Fibroblast of lung (primary cell): ENCODE measurements at places on chromosomes 2 and 18. TPM values are rescaled to one million over a fixed set of nuclear protein-coding genes. Genes with fewer than 3 reads are reported as not detected.

MAPK4 gene
- total RNA-seq: under 0.01 TPM in 1 of 2 replicates, not detected in the other

TRIM43 gene
- total RNA-seq: not detected in 2 replicates

PLGLB2 gene
- 1.3 and 1.7 TPM in 2 replicates for total RNA-seq

DLX1 gene
- not detected in 2 replicates for total RNA-seq

REG3A gene
- not detected in 2 replicates for total RNA-seq

ZNF516 gene
- 28.0 and 32.7 TPM in 2 replicates for total RNA-seq

ATP5F1A gene
- 581 and 591 TPM in 2 replicates for total RNA-seq

GPR35 gene
- total RNA-seq: 1.0 and 1.2 TPM in 2 replicates

MDH1 gene
- 126 and 159 TPM in 2 replicates for total RNA-seq

ANKRD62 gene
- total RNA-seq: not detected in 2 replicates

CPS1 gene
- total RNA-seq: 25.7 and 27.4 TPM in 2 replicates

LCLAT1 gene
- total RNA-seq: 17.7 and 43.3 TPM in 2 replicates

KCNF1 gene
- 0.51 and 2.6 TPM in 2 replicates for total RNA-seq

TMEM163 gene
- total RNA-seq: under 0.01 TPM in 1 of 2 replicates, not detected in the other

NPPC gene
- not detected in 2 replicates for total RNA-seq

PRKRA gene
- 40.5 and 45.7 TPM in 2 replicates for total RNA-seq

VWC2L gene
- total RNA-seq: not detected in 2 replicates

ADAM23 gene
- 2.3 and 3.1 TPM in 2 replicates for total RNA-seq

MROH2A gene
- not detected in 2 replicates for total RNA-seq

L3MBTL4 gene
- 0.33 and 1.3 TPM in 2 replicates for total RNA-seq

CCDC68 gene
- total RNA-seq: 5.1 and 8.3 TPM in 2 replicates

CFAP53 gene
- total RNA-seq: 0.99 and 1.0 TPM in 2 replicates

ARID5A gene
- total RNA-seq: 7.2 and 9.7 TPM in 2 replicates

SLC9A4 gene
- total RNA-seq: not detected in 2 replicates

ASAP2 gene
- 16.4 and 19.2 TPM in 2 replicates for total RNA-seq

EPHA4 gene
- 12.8 and 21.0 TPM in 2 replicates for total RNA-seq

HK2 gene
- total RNA-seq: 13.1 and 19.3 TPM in 2 replicates

TSPYL6 gene
- total RNA-seq: not detected in 2 replicates
